ENCODE measurements at places on chromosomes 16 and 17.

DNA sequence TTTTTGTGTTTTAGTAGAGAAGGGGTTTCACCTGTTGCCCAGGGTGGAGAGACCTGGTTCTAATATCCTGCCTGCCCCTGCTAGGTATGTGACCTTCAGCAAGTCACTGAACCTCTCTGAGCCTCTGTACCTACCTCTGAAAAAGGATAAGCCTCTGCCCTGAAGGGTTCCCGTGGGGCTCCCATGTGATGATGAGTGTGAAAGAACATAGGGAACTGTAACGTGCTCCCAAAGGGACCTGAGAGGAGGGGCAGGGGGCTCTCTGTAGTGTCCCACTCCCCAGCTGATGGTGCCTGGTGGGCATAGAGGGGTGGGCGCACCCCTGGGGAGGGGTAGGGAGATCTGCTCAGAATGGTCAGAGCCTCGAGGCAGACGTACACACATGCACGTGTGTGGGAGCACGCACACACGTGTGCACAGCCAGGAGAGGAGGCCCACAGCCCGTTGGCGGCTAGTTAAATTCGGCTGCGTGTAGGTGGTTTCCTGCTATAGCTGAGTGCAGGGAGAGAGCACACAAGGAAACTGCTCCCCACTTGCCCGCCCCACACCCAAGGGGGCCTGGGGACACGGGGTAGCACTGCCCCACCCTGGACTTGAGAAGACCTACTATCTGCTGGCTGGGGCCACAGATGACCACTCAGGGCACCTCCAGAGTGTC, 6.7 kb downstream of the KCNH4 start:
- DNase-seq, result no peak

DNA sequence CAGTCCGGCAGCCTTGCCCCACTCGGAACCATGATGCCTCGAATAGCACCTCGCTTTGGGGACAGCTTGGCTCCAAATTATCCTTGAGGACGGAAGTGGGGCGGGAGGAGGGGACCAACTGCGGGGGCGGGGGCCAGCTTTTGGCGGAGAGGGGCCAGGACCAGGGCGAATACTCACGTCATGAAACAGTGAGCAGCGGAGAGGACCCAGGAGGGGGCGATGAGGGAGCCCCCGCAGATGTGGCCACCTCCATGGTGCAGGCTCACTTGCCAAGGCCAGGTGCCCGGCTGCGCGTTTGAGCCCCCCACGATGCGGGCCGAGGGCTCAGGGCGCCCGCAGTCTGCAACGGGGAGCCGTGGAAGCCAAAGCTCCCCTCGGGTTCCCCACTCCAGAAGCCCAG, 970 bp downstream of the PRSS36 start:
- DNase-seq, result no peak

- no peak for DNase-seq
Measured at GRCh38 chr17:49260011-49260816, 29.6 kb upstream of the PHOSPHO1 start.

- no peak for DNase-seq
Measured at GRCh38 chr16:24918641-24919040, 72.9 kb downstream of the SLC5A11 start.

DNA sequence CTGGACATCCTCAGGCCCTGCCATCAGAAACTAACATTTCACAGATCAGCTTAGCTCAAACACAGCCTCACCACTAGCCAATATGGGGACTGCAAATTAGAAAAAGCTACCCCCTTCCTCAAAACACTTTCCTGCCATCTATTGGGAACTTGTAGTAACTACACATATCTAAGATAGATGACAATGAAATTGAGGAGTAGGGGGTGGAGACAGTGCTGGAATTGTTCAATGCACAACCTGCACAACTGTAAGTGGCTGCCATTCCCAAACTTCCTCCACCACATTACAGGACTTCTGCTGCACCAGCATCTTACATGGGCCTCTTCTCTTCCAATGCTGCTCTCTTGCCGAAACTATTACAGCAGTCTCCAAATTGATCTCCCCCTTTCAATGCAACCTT, 21.9 kb downstream of the AIPL1 start:
- no peak for DNase-seq

- DNase-seq, result no peak
Measured at GRCh38 chr17:10251212-10251948, 53.0 kb upstream of the GAS7 start.

DNA sequence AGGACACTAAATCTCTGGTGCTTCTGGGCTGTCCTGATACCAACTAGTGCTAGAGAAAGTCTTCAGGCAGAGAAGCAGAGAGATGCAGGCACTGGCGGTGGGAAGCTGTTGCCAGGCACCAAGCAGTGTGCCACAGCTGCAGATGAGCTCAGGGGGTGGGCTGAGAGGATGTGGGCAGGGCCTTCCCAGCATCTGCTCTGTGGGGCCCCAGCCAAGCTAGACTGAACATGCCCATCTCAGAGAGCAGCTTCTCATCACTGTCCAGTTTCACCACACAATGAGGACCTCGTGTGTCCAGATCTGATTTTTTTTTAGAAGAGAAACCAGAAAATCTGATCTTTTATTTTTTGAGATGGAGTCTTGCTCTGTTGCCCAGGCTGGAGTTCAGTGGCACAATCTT, 17.1 kb downstream of the PSKH1 start:
- no peak for DNase-seq

DNA sequence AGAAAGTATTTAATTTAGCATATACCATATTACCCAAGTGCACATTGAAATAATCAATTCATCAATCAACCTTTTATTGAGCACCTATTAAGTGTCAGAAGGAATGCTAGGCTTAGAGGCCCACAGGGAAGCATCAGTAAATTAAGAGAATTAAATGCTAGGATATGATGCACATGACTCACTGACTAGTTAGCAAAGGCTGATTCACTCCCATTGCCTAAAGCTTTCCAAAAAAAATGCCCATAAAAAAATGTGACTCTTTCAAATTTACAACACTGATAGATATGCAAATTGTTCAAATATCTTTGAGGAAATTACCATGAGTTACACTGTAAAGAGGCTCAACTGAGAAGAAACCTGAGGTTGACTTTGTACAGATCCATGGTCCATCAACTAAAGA, 883.3 kb downstream of the CDH11 start:
- DNase-seq, result no peak

- DNase-seq, result no peak
Measured at GRCh38 chr16:68792465-68793324, 50.6 kb upstream of the TANGO6 start.

- no peak for DNase-seq
Measured at GRCh38 chr17:79783891-79784290, 5.9 kb downstream of the CBX2 start.

DNA sequence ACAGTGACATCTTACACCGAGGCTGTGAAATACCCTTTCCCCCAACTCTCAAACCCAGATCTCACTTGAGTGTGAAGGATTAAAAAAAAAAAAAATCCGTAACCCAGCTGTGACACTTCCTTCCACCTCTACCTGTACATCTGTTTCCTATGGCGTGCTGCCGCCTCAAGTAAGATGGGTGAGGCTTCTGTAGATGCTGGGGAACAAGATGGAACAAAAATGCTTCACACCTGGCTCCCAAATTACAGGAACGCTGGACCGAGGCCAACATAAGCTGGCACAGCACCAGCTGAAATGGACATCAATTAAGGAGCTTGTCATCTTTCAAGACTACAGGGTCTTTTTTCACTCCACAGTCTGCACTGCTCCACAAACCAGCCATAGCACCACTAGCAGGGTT, 95.9 kb downstream of the HIC1 start:
- no peak for DNase-seq

DNA sequence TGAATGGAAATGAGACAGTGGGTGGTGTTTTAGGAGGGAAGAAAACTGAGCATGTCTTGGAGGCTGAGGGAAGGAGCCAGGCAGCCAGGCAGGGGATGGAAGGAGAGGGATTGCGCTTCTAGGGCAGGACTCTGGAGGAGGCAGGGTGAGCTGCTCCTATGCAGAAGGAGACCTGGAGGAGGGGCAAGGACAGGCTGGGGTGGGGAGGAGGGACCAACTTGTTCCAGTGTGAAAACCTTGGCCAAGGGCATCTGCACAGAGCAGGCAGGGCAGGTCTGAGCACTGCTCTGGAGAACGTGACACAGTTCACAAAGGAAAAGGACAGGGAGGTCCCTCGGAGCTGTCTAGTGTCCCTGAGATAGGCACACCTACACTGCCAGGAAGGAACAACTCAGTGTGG, 5.5 kb downstream of the GALK1 start:
- DNase-seq, result no peak

- DNase-seq, result no peak
Measured at GRCh38 chr16:9047689-9048301, 43.6 kb upstream of the HAPSTR1 start.

DNA sequence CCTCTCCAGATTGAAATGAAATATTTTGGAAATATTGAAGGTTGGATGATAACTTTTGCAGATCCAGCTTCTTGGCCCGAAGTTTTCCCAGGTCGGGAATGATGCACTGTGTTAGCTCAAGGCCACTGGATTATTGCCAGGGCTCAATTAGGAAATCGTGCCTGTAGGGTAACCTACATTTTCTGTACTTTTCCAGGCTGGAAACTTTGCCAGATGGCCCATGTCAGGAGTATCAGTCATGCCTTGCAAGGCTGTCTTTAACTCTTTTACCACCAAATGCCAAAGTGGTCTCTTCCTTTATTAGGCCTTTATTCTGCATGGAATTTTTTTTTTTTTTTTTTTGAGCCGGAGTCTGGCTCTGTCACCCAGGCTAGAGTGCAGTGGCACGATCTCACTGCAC, 8.9 kb upstream of the SEC14L1 start:
- DNase-seq, result no peak

- no peak for DNase-seq
Measured at GRCh38 chr16:65547772-65548446, 426.0 kb upstream of the CDH11 start.

DNA sequence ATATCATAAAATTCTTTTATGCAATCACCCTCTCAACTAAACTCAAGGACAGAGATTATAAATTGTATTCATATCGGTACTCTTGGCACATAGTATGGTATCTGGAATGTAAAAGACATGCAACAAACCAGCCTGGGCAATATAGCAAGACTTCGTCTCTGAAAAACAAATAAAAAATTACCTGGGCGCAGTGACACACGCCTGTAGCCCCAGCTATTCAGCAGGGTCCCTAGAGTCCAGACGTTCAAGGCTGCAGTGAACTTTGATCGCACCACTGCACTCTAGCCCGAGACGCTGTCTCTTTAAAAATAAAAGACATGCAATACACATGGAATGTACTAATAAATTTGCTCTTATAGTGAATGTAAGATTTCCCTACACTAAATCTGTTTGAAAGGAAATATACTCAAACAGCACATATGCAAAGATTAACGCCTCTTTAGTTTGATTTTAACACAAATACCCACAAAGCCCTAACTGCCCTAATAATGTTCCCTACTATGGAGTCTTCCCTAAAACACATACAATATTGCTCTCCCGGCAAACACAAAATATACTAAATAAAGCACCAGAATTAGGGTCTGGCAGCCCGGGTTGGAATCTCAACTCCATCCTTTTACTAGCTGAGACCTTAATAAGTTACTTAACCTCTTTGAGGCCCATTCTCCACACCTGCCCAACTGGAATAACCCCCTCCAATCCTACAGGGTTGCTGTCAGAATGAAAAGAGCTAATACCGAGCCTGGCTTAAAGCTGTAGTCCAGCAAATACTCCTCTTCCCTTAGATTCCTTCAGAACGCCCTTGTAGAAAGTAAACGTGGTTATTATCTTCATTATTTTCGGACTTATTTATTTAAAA, 1.2 kb downstream of the ABCA5 start:
- no peak for DNase-seq

DNA sequence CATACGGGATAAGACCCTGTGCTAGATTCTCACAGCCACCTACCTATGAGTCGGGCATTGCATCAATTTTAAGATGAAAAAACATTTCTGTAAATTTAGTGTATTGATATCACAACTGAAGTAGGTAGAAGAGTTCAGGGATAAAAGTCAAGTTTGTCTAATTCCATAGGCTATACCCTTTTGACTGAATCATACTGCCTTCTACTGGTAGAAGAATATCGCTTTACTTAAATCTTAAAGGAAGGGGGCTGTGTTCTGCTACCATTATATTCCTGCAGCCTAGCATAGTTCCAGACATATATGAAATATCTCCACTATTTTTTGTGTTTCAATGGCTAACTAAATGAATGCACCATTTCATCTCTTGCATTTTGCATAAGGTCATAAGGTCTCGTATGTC, 1128.6 kb downstream of the CDH8 start:
- no peak for DNase-seq

DNA sequence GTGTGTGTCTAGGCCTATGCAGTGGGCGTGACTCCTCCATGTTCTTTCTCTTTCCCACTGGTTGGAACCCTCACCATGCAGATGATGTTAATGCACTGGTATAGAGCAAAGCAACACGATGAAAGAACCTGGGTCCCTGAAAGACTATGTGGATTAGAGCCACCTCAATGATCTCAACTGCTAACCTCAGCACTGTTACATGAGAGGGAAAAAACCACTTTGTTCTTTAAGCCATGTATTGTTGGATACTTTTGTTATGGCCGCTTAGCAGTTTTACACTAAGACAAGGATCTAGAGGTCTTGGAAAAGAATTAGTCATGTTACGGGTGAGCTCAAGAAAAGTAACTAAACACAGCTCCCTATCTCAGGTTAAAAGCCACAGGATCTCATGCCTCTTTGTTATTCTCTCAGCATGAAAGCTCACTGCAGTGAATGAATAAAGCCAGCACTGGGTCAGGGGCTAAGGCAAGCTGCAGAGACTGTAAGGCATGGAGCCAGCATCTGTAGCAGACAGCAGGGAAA, 56.6 kb upstream of the RBBP6 start:
- no peak for DNase-seq

DNA sequence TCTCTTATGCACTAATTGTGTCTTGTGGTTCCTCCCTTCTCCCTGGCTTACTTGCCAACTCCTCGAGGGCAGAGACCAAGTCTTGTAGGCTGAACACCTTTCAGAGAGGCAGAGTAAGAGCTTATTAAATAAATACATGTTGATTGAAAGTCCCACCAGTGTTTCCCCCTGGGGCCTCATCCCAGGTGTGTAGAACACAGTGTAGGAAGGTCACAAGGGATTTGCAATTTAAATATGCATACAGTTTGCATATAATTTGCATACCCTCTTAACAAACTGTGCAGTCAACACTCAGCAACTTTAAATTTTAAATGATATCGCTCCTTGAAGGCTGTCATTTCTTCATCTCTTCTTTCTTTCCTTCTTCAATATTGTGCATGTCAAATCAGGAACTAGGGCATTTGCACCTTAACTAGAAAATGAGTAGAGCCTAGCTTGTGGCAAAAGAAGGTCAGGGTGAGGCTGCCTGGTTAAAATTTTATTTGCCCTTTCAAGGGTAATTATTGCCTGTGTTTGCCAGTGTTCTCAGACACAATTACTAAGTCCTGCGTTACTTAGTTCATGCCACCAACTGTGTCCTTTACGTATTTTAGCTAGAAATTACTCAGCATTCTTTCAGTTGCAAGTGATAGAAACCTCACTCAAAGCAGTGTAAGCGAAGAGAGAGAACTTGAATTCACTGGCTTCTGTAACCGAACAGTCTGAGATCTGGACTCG, 465.7 kb downstream of the HAPSTR1 start:
- DNase-seq, result no peak

Data from cortex of kidney (tissue), 1 donor.